ENCODE measurements at places on chromosomes 11 and 22. TPM values are rescaled to one million over a fixed set of nuclear protein-coding genes. Genes with fewer than 3 reads are reported as not detected.

The ROBO3 gene
- total RNA-seq: 9.6 TPM

The AGBL2 gene
- not detected for total RNA-seq

The TRPC6 gene
- 48.4 TPM for total RNA-seq

The SLC22A6 gene
- total RNA-seq: not detected

- no peak for ATAC-seq
Observed at GRCh38 chr11:77072851-77073327, 6.1 kb downstream of the CAPN5 start.

DNA sequence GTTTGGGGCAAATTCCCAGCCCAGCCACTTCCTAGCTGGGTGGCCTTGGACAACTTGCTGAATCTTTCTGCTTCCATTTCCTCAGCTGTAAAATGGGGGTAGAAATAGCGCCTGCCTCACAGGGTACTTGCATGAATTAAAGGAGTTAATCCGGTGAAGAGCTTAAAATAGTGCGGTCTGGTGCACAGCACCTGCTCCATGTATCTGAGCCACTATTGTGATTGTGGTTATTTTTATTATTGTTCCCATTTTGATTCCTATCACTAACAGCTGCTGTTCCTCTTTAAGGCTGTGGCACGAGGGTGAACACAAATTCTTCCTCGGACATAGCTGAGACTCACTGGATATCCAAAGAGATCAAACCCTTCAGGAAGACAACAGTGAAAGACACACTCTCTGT is 46.9 kb upstream of the TP53I11 start:
- no peak for ATAC-seq

All from gastroesophageal sphincter (tissue), 4 donors.